Immature natural killer cell (primary cell): ENCODE measurements at places on chromosomes 2 and 18. TPM values are rescaled to one million over a fixed set of nuclear protein-coding genes. Genes with fewer than 3 reads are reported as not detected.

PROC gene
- polyA plus RNA-seq: not detected

DNA sequence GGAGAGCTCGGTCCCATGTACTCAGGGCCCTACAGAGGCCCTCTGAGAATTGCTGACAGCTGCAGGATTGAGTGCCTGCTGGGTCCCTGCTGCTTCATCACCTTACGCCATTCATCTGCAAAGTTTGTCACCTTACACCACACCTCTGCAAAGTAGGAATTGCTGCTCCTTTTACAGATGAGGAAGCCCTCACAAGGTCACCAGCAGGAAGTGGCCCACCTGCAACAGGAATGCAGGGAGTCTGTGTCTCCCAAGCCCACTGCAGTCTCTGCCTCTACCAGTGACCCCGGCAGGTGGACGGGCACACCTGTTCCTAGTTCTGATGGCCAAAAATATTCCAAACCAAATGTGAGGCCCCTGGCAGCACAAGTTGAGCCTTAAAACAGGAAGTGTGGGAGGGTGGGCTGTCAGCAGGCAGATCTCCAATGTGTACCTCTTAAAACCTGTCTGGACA is 441.4 kb downstream of the NBAS start:
- no peak for DNase-seq

DNA sequence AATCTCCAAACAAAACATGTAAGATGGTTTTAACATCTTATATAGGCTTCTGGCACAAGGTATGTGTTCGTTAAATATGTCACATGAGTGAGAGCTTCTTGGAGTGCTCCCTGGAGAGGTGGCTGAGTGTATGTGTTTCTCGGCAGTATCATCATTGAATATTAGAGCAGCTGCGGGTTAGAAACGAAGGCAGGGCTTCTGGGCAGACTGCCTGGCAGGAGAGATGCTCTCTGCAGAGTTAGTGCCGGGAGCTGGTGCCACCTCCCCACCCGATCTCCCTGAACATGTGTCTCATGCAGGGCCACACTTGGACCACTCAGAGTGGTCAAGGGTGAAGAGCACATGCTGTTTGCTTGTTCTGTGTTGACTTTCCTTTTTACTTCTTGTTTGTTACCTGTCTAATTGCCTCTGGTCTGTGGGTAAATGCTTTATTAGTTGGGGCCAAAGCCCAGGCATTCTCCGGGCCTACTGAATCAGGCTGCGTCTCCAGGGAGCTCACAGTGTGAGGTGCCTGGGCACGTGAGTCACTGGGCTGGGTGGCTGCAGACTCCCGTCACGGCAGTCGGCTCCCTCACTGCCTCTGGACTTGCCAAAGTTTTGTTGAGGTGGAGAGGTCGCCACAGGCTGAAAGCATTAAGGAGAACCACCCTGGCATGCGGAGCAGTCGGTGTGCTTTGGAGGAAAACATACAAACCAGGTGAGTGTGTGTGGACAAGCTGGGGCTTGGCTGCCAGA is 246.6 kb downstream of the FHOD3 start:
- DNase-seq: no peak

DNA sequence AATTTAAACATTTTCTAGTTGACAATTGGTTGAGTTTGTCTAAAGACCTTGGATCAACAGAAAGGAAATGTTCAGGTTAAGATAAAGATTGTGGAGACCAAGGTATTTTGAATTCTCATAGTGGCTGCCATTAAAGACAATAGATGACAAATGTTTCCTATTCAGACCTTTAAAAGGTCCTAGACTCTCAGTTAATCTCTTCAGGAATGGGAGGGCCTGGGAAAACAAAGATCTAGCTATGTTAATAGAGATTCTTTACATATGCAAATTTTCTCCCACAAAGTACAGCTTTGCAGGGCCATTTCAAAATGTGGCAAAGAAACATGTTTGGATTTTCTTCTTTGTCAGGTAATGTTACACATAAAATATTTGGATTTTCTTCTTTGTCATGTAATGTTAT is 403.9 kb downstream of the SPAG16 start:
- DNase-seq: no peak

GRCh38 chr18:33749834-33750233 is 171.8 kb downstream of the ASXL3 start:
- DNase-seq: no peak

- DNase-seq: no peak
Observed at GRCh38 chr2:191321861-191322662, 76.9 kb downstream of the MYO1B start.

- no peak for DNase-seq
Observed at GRCh38 chr2:71505770-71506140, 52.4 kb downstream of the DYSF start.

GRCh38 chr18:48589797-48590519 is 51.1 kb downstream of the CTIF start:
- DNase-seq: no peak

- DNase-seq: no peak
Observed at GRCh38 chr2:119111115-119111975, 47.2 kb downstream of the C1QL2 start.

- no peak for DNase-seq
Observed at GRCh38 chr2:25266399-25266798, 75.3 kb downstream of the DNMT3A start.
